ENCODE measurements at places on chromosomes 6 and 20.

- no peak for DNase-seq
Measured at GRCh38 chr6:3535033-3535775, 78.4 kb upstream of the SLC22A23 start.

DNA sequence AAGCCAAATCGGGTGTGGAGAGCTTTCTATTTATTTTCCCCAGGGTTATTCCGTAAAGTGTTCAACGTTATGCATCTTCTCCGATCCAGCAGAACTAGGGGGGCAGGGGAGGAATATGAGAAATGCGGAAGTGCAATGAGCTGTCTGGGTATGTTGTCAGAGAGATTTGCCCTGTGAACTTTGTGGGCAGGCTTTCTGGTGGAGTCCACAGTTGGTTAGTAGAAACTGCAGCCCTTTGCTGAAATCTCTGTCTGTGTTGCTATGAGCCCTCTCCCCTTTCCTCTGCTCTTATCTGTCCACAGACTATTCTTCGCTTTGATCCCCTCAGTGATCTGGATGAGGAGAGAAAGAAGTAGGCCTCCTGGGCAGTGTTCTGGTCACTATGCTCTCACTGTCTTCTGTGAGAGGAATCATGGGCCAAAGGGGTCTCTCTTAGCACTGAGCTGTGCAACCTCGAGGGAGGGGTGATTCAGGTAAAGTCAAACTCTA lies 158.9 kb upstream of the FUT9 start:
- no peak for DNase-seq

- no peak for DNase-seq
Measured at GRCh38 chr20:16216227-16216913, 356.9 kb downstream of the KIF16B start.

GRCh38 chr20:35274172-35275092 lies 3.5 kb downstream of the MMP24OS start:
- no peak for DNase-seq

- no peak for DNase-seq
Measured at GRCh38 chr20:11451793-11452291, 465.9 kb upstream of the BTBD3 start.

DNA sequence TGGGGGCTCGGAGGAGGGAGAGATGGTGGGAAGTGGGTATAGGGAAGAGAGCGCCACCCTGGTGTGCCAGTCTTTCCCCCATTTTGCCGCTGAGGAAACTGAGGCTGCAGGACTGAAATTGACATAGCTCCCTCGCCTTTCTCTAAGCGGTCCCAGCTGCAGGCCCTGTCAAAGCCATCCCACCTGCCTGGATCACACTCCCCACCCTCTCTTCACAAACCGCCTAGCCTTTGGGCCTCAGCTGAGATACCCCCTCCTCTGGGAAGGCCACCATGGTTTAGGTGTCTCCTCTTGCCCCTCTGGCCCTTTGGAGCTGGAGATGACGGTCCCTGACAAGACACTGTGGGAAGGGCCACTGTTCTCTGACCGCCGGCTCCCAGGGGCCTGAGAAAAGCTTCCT lies 16.9 kb downstream of the SRC start:
- DNase-seq = no peak

GRCh38 chr6:161622779-161623178 lies 348.9 kb upstream of the AGPAT4 start:
- no peak for DNase-seq

- DNase-seq = peak; percentile 63
Measured at GRCh38 chr6:20212392-20213111, at the start of gene MBOAT1. MBOAT1 (minus strand) TSS chr6:20212469; CDS start chr6:20212234, 235 bp downstream.

GRCh38 chr6:28900577-28901256 lies 23.1 kb downstream of the TRIM27 start:
- DNase-seq = no peak

DNA sequence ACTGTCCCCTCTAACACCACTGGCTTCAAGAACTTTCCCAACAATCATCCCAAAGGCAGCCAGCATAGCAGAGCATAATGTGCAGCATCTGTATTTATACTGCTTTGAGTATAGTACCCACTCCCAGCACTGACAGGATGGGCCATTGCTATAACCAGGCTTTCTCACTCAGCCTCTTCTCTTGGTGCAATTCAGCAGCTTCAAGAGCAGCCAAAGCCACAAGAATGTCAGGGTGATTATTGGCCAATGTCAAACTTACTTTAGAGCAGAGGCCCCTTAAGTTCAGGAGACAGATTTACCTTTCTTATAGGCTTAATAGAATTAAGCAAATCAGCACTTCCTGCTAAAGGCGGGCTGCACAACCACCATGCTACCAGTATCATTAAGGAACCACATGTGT lies 232.4 kb upstream of the RSPO3 start:
- no peak for DNase-seq

DNA sequence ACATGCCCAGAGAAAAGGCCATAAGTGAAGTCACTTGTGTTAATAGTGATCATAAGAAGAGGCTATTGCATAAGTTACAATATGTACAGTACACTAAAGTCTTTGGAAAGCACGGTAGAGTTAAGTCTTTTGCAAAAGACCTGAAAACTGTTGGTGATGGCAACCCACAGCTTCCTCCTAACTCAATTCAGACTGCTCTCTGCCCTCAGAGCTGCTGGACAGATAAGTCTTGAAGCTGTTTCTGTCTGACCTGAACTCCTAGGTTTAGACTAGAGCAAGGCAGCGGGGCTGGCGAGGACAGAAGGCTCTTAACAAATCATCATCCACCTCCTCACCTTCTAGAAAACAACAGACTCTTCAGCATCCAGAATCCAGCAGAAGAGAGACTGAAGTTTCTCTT lies 125.4 kb downstream of the CD24 start:
- no peak for DNase-seq

- DNase-seq = no peak
Measured at GRCh38 chr6:159431750-159432149, 261.3 kb downstream of the SOD2 start.

- no peak for DNase-seq
Measured at GRCh38 chr6:78253618-78254017, 600.8 kb downstream of the MEI4 start.

DNA sequence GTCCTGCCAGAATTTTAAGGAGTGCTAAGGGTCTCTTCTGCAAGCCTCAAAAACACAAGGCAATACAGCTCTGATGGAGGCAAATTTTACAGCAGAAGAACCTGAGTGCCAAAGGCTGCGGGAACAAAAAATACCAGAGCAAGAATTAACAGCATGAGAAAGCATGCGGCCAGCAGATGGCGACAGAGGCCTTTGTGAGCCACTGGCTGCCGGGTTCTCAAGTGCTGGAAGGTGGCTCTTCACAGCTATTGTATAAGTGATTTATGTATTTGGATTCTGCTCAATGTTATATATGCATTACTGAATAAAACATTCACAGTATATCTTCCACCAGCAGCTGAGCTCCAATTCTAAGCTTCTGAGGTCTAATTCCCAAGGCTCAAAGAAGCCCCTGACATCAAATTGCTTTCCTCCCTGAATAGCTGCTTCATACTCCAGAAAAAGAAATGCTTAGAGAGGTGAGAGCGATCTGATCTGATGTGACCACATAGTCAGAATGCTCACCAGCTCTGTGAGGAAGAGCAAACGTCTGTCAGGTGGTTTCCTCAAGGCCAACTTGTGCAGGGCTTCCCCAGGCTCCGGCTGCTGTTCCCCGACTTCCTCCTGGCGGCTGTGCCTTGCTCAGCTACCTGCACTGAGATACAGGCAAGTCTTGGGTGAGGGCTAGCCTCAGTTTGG lies 58.6 kb downstream of the PPP1R3G start:
- peak; percentile 74 for DNase-seq

- DNase-seq = no peak
Measured at GRCh38 chr6:48429021-48429420, 318.0 kb upstream of the PTCHD4 start.

DNA sequence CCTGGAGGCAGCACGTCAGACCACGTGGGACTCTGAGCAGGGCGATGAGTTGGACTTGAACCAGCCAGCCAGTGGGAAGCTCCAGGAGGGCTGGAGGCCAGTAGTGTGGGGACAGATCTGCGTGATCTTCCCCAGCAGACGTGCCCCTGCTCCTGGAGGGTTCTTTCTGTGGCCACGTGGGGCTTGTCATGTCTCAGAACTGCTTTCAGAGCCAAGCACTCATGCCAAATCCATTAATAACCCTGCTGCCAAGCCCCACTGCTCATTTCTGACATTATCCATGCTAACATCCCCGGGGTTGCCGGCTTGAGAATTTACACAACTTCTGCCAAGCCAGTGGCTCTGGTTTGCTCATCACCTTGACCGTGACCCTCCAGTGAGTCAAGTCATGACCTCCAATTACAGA lies 38.3 kb downstream of the SIRPA start:
- no peak for DNase-seq

- peak; percentile 64 for DNase-seq
Measured at GRCh38 chr6:44655412-44656342, 268.2 kb downstream of the CDC5L start.

DNA sequence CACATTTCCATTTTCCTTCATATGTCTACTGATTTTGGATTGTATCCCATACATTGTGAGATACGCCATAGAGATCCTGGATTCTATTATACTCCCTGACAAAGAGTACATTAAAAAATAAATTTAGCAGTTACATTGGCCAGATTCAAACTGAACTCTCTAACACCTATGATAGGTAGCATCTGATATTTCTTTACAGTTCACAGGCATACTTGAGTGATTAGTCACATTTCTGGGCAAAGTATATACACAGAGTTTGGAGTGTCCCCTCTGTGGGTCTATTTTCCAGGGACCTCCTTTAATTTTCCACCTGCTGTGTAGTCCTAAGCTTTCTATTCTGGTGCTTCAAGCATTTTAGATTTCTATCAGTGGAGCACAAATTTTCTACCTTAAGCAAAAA lies 96.4 kb downstream of the TBC1D32 start:
- DNase-seq = no peak

DNA sequence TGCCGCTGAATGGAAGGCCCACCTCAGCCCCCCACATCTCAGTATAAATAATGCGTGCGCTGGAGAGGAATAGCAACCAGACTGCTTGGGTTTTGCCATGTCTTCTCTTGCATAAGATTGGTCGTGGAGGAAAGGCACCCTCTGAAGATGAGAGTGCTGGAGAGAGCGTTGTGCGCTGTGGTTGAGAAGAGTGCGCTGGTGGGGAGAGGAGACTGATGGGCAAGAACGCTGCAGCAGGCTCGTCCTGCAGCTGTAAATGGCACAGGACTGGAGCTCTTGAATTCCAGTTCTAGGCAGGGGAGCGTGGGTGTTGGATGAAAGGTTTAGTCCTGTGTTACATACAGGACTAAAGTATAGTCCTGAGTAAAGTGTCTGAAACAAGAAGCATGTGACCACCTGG lies 51.5 kb downstream of the RPRD1B start:
- no peak for DNase-seq

GRCh38 chr20:51327251-51327841 lies 215.2 kb downstream of the NFATC2 start:
- no peak for DNase-seq

GRCh38 chr6:36820700-36821580 lies 18.3 kb downstream of the CPNE5 start:
- DNase-seq = no peak

GRCh38 chr6:16718356-16718755 lies 42.9 kb downstream of the ATXN1 start:
- no peak for DNase-seq

DNA sequence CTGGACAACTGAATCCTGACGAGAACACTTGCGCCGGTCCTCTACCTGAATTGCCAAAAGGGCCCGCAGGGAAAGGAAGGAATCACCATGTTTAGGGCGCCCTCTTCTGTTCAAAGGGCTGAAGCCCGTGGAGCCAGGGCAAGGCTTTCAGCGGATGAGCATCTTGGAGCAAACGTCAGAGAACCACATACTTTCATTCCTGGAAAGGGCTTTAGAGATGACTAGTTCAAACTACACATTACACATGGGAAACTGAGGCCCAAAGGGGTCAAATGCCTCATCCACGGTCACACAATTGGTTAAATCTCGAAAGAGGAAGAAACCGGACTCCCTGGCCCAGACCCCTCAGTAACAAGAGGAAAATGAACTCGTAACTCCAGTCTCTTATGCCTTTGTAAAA lies 11.5 kb upstream of the ZNF133 start:
- peak; percentile 62 for DNase-seq

DNA sequence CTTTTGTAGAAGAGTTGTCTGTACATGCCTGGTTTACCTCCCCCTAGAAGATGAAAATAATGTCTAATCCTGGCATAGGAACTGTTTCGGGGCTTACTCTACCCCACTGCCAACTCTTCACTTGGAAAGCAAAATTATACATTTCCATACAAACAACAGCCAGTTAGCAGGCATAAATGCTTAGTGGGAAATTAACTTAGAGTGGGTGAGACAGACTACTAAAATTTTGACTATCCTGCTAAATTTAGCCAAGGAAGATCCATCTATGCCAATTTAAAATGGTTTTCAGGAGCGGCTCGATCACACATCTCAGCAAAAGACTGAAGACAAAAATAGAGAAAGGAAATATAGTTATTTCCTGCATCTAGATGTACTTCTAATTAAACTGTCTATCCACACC lies 221.2 kb downstream of the TPBG start:
- no peak for DNase-seq

DNA sequence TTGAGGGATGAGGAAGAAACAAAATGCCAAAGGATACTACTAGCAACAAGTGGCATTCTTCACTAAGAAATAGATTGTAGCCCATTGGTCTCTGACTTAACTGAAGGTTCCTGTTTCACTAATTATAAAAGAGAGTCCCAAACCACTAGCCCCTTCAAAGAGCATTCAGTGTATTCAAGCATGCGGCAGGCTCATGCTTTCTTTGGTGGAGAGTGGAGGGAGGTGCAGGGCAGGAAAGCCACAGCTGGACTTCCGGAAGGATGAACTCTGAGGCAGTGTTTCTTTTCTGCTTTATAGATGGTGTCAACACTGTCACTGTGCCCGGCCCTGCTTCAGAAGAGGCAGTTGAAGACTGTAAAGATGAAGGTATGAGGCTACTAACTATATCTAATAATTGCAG lies 636.1 kb downstream of the KIF16B start:
- DNase-seq = no peak

DNA sequence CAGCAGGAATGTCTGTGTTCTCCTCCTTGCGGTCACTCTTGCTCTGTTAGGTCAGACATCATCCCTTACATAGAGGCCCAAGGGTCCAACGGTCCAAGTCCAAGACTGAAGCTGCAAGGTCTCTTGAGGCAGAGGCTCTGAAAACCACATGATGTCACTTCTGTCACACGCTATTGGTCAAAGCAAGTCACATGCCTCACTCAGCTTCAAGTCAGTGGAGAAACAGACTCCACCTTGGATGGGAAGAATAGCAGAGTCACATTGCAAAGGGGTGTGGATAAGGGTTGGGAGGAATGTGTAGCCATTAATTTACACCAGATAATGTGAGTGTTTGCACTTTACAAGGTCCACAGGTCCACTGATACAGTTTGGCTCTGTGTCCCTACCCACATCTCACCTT lies 17.5 kb downstream of the SLC52A3 start:
- DNase-seq = no peak
